WTC11 (cell line): ENCODE measurements at places on chromosomes 16 and 17.
A peak's percentile ranks its signal among the peaks of the same experiment; 100 is the strongest.

DNA sequence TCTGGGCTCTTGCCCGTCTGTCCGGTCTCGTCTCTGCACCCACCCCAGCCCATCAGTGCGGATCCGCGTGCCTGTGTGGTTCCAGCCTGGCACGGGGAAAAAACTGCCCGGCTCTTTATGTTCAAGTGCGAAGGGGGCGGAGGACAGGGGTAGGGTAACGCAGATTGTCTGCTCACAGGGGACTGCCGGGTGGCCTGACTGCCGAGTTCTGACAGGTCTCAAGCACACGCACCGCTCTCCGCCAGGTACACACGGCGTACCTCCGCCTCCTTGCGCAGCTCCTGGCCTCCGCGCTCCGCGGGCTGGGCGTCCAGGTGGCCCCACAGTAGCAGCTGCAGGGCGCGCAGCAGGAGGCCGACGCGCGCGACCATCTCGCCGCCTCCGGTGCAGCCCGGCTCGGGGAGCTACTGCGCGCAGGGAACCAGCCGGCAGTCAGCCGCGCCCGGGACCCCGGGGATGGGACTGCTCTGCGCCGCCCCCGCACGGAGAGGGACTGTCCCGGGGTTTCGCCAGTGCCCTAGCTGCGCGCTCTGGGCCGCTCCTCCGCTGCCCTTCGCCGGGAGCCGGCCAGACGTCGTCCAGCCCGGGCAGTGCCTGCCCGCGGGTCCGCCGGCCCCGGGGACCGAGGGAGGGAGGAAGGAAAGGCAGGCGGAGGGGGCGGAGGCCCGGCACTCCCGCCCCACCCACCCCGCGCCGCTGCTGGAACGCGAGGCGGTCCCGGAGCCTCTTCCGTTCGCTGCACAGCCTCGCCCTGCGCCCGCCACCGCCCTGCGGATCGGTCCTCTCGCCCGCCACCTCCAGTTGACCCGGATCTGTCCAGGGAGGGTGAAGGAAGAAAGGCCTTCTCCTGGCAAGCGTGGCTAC lies at the start of gene MMP28:
Gene MMP28 (minus strand): TSS at position 635 of the 864 bp plus-strand sequence. CDS start 264 bp downstream, at position 371.
- DNase-seq: peak; percentile 61

- DNase-seq: no peak
These were observed 4.1 kb upstream of the FAAP100 start for GRCh38 chr17:81556175-81556691.

GRCh38 chr16:89115216-89115861 lies 21.7 kb downstream of the ACSF3 start:
- no peak for DNase-seq

GRCh38 chr16:58096249-58096648 lies 32.9 kb downstream of the CFAP20 start:
- DNase-seq: no peak

- DNase-seq: no peak
These were observed 9.6 kb upstream of the SLC38A8 start for GRCh38 chr16:84052071-84052622.

DNA sequence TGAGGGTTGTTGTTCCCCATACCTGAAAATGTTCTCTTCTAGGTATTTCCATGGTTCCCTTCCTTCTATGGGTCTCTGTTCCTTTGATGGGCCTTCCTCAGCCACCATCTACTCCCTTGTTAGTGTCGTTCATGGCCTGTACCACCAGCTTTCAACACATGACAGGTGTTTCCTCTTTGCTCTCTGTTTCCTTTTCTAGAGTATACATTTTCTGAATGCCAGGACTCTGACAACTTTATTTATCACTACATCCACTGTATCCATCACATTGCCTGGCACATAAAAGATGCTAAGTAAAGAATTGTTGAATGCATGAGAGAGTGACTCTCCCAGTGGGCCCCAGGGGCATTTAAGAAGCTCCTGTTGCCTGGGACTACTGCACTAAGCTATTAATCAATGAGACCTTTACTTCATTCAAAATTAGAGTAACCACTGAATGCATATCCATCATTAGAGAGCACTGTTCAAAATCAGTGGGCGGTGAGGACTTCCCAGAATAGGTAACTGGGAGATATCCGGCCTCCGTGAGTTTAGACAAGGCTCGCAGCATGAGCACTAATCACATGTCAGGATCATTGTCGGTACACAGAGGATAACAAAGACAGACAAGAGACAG lies 255.0 kb downstream of the CBLN1 start:
- no peak for DNase-seq

DNA sequence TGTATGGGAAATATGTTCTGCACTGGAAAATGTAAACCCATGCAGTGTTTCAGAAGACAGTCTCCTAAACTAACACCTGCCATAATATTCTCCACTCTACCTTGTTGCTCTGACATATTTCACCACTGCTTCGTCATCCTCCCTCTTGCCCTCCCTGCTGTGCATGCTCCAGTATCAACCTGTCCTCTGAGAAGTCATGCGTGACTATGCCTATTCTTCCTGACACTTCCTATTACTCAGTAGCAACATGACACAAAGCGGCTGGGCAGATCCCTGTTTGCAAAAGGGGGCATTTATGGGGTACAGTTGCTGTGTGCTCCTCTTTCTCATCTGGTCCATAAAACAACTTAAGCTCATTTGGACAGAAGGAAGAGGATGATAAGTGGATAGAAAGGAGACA lies 805.6 kb upstream of the EEF2KMT start:
- no peak for DNase-seq

DNA sequence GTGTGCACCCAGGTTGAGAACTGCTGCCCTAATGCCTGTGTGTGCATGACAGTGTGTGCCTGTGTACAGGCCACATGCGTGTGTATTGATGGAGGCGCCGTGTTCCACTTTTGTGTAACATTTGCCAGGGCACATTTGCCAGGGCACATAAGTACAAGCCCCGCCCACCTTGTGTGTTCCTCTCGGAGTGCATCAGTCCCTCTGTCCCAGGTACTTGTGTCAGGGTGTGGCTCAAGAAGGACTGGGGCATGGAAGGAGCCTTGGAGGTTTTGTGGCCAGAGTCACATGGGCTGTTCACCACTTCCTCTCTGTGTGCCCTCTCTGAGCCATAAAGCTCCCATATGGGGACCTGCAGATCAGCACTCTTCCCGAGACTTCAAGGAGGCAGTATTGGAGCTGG lies 73.9 kb downstream of the MRM1 start:
- DNase-seq: no peak

- no peak for DNase-seq
These were observed 158.1 kb downstream of the VPS53 start for GRCh38 chr17:556431-556995.

DNA sequence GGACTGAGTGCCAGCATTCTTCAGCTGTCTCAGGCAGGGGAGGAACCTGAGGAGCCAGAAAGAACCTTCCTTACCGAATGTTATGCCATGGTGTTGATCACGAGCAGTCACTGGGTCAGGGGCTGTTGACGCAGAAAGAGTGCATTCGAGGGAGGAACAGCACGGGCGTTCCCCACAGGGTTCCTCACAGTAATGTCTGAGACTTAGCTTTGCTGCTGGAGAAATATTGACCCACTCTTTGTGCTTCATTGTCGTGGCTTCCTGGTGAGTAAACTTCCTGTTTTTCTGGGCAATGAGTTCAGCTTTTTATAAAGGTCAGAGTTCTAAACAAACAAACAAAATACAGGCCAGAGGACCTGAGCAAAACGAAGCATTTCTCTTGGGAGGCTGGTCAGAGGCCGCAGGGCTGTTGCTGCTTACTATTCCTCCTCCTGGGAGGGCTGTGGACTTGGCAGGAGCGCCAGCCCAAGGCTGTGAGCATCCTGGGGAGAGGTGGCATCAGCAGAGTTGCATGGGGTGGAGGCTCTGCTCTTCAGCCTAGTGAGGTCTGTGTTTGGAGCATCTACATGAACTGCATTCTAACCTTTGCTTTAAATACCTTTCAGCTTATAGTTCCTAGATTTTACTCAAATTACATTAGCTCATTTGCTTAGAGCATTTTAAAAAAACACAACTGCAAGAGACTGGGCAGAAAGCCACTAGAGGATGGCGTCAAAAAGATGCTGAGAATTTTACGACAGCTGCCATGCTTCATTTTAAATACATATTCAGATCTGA lies 143.1 kb upstream of the CACNG5 start:
- DNase-seq: no peak

GRCh38 chr17:58760248-58760647 lies 4.6 kb downstream of the PPM1E start:
- DNase-seq: no peak

DNA sequence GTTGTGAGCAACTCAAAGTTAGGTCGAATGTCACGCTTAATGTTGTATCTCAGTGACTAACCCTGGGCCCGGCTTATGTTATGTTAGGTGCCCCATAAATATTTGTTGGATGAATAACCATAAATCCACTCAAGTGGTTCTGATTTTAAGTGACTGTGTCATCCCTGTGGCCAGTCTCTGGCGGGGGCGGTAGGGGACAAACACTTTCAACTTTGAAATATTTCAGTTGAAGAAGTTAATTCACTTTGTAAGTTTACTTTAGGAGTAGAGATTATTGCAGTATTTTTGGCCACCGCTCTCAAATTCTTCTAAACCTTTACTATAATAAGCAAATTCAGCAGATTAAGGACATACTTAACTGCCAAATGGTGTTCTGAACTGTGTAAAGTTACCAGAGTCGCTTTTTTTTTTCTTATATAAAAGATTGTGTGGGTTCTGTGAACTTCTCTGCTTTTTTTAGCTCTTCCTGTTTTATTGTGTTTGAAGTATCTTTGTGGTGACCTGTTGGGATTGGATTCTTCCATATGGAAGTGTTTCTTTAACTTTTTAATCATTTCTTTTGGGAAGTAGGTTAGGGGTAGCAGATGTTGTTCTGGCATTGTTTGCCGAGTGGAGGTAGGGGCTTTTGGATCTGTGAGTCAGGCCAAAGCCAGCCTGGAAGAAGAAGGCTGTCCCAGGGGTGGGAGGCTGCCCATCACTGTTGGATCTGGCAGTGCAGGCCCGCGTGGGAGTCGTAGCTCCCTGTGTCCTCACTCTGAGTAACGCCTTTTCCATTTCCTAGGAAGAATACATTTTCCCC lies 61.4 kb upstream of the TBX2 start:
- no peak for DNase-seq

DNA sequence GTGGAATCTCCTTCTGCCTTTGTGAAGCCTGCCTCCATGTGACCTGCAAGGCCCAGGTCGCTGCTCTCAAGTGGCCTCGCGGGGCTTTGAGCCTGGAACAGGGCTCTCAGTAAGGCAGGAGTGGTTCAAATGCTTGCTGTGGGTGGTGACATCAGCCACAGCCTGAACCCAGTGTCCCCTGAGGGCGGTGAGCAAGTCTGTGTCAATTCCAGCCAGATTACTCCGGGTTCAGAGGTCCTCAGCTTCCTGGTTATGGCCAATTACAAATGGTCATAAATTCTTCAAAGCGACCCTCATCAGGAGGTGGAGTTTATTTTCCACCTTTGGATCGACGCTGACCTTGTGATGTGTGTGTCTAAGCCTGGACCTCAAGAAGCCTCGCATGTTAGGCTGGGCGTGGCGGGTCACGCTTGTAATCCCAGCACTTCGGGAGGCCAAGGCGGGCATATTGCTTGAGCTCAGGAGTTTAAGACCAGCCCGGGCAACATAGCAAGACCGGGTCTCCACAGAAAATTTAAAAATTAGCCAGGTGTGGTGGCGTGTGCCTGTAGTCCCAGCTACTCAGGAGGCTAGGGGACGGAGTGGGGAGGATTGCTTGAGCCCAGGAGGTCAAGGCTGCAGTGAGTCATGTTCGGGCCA lies 17.3 kb downstream of the LGALS3BP start:
- DNase-seq: no peak

DNA sequence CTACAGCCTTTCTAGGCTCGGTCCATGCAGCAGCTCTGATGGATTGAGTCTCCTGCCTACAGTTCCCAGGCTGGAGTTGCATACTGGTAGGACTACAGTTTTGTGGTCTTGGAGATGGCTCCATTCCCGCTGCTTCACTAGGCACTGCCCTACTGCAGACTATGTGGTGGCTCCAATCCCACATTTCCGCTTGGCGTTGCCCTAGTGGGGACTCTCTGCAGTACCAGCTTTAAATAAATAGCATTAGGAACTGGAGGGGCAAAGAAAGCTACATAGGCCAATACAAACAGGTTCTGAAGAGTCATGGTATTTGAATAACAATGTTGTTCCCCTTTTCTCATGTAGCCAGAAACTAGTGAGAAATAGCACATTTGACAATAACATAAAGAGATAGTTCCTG lies 5.4 kb upstream of the GOSR2 start:
- DNase-seq: no peak

DNA sequence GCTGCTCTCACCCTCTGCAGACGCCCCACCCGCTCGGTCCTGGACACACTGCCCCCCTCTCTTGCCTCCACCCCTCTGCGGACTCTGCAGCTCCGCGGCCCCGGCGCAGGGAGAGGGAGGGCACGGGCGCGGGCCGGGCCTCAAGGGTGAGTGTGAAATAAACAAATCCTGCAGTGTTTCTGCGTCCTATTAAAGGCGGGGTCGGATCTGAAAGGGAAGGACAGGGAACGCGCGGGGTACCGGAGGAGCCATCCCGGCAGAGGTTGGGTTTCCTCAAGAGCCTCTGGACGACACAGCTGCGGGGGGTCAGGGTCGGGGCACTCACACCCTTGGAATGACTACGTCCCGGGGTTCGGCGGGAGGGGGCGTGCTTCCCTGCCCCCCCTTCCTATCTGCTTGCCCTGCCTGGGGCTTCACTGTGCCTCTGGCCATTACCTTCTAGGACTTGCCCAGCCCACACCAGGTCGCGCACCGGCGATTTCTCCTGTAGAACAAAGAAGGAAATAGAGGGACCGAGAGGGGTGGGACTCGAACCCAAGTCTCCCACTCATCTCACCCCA lies 466 bp upstream of the HSF4 start:
- DNase-seq: no peak

DNA sequence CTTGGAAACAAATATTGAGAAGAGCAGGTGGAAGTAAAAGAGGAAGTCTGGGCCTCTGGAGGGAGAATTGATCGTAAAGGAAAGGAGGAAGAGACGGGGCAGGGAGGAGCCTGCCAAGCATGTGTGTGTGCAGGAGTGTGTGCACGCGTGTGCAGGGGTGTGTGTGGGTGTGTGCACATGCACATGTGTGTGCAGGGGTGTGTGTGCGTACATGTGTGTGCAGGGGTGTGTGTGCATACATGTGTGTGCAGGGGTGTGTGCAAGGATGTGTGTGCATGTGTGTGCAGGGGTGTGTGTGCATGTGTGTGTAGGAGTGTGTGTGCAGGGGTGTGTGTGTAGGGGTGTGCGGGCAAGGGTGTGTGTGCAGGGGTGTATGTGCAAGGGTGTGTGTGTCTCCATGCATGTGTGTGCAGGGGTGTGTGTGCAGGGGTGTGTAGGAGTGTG lies 10.0 kb downstream of the CEP295NL start:
- DNase-seq: no peak

DNA sequence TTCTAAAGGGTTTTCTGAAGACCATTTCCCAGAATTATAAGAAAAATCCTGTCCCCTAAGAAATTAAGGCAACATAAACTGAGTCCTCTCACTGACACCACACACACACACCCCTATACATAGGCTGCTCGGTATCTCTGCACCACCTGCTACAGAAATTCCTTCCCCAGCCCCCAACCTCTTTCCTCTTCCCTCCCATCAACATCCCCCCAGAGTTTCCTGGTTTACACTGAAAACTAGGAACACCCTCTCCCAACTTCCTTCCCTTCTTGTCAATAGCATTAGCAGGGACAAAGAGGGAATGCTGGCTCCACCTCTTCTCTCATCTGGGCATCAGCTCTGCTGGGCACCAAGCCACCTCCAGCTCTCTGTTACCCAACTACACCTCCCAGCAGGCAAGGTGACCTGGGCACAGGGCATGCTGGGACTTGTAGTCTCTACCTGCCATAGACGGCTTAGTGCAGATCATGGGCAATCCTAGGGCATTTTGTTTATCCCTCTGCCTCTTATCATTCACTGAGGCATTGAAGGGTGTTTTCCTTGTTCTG lies 15.7 kb downstream of the CAVIN1 start:
- DNase-seq: peak; percentile 70
